ENCODE measurements at places on chromosomes 13 and 19. TPM values are rescaled to one million over a fixed set of nuclear protein-coding genes. Genes with fewer than 3 reads are reported as not detected.

DNA sequence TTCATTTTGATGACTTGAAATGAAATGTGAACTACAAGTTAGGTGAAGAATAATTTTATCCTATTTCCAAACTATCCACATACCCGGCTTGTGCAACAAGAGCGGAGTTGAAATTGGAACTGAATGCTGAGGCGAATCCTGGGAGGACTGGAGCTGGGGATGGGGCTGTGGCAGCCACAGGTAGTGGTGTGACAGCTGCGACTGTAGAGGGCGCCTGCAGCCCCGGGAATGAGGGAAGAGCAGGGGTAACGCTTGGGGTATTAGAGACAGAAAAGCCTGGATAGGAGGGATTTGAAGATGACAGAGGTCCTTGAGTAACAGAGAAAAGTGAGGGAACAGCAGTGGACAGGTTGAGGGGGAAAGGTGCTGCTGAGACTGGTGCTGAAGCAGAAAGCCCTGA, 22.0 kb upstream of the STOML3 start:
- H3K27me3 ChIP-seq = no peaks in the 10 kb centered on the region
- no peak overlapping the region for H3K4me3 ChIP-seq
- H3K36me3 ChIP-seq = peaks cover 26% of the 10 kb centered on the region
- DNase-seq = no peak

- H3K27me3 ChIP-seq = no peaks in the 10 kb centered on the region
- H3K27ac ChIP-seq = no peak overlapping the region
- no peak for DNase-seq
- no peaks in the 10 kb centered on the region for H3K36me3 ChIP-seq
Observed at GRCh38 chr13:81722456-81722855, 1381.5 kb upstream of the SPRY2 start.

GRCh38 chr13:79084802-79085424, 321.1 kb downstream of the RBM26 start:
- H3K27me3 ChIP-seq = no peaks in the 10 kb centered on the region
- H3K36me3 ChIP-seq = no peaks in the 10 kb centered on the region
- no peak overlapping the region for H3K27ac ChIP-seq
- no peaks in the 10 kb centered on the region for H3K4me1 ChIP-seq

- peaks cover 55% of the 10 kb centered on the region for H3K36me3 ChIP-seq
- no peaks in the 10 kb centered on the region for H3K4me1 ChIP-seq
- H3K27ac ChIP-seq = no peak overlapping the region
- DNase-seq = no peak
Observed at GRCh38 chr13:111304603-111305289, 15.7 kb upstream of the TEX29 start.

DNA sequence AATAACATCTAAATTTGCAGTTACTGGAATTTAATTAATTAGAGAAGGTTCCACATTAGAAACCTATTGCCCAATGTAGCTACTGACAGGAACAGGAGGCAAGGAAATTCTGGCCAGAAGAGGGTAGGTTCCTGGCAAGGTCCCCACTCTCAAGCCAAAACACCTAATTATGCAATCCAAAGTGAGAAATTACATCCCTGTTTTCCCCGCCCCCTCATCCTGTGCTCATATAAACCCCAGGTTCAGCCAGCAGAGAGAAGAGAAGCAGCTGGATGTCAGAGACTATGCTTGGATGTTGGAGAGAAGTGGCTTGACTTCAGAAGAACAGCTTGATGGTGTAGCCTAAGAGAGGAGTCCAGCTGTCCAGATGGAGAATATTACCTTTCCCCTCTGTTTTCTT, 951.3 kb upstream of the PRR20A start:
- no peak overlapping the region for H3K4me3 ChIP-seq
- no peaks in the 10 kb centered on the region for H3K27me3 ChIP-seq
- no peaks in the 10 kb centered on the region for H3K4me1 ChIP-seq
- peak; percentile 75 for DNase-seq

- no peak for DNase-seq
- no peaks in the 10 kb centered on the region for H3K36me3 ChIP-seq
- H3K27ac ChIP-seq = no peak overlapping the region
- no peaks in the 10 kb centered on the region for H3K4me1 ChIP-seq
- H3K4me3 ChIP-seq = no peak overlapping the region
Observed at GRCh38 chr13:105255472-105255871, 1280.0 kb downstream of the EFNB2 start.

DNA sequence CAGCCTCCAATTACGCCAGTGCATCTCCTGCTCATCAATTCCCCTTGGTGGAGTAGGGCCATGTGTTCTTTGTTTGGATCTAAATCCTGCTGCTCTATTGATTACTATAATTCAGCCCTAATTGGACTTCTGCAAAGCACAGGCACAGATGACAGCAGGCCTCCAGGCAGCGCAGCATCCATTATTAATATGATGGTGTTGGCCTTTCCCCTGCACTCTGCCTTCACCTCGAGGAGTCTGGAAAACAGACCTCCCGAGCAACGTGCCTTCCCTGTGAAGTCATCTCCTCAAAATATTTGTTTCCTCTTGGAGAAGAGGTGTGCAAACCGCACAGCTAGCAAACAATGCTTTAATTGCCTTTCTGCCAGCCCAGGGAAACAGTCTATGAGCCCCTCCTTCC, 92.5 kb downstream of the UQCRFS1 start:
- H3K4me3 ChIP-seq = no peak overlapping the region
- no peak for DNase-seq
- H3K27ac ChIP-seq = no peak overlapping the region
- H3K36me3 ChIP-seq = no peaks in the 10 kb centered on the region
- no peaks in the 10 kb centered on the region for H3K4me1 ChIP-seq
- no peaks in the 10 kb centered on the region for H3K27me3 ChIP-seq

GRCh38 chr13:107034236-107034872, 466.4 kb upstream of the ARGLU1 start:
- H3K4me1 ChIP-seq = no peaks in the 10 kb centered on the region
- no peak overlapping the region for H3K27ac ChIP-seq
- no peak for DNase-seq

- no peaks in the 10 kb centered on the region for H3K4me1 ChIP-seq
- H3K36me3 ChIP-seq = no peaks in the 10 kb centered on the region
- no peak overlapping the region for H3K27ac ChIP-seq
Observed at GRCh38 chr13:78820541-78820940, 161.6 kb upstream of the OBI1 start.

DNA sequence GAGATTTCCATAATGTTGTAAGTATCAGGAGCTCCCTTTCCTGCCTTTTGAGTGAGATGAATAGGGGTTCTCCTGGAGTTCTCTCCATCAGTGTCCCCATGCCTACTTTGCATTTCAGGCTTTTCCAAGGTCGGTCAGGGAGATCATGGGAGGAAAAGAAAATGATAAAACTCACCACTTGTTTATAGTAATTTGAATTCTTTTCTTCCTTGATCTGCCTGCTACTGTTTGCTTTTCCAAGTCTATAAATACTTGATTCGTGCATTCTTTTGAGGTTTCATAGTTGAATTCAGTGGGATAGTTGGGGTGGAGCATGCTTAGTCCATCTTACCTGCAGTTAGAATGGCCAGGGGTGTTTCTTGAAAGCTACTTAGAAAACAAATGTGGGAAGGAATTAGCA, 51.5 kb downstream of the PCCA start:
- no peaks in the 10 kb centered on the region for H3K36me3 ChIP-seq
- H3K27me3 ChIP-seq = no peaks in the 10 kb centered on the region
- no peak overlapping the region for H3K4me3 ChIP-seq
- DNase-seq = no peak
- H3K27ac ChIP-seq = no peak overlapping the region

DNA sequence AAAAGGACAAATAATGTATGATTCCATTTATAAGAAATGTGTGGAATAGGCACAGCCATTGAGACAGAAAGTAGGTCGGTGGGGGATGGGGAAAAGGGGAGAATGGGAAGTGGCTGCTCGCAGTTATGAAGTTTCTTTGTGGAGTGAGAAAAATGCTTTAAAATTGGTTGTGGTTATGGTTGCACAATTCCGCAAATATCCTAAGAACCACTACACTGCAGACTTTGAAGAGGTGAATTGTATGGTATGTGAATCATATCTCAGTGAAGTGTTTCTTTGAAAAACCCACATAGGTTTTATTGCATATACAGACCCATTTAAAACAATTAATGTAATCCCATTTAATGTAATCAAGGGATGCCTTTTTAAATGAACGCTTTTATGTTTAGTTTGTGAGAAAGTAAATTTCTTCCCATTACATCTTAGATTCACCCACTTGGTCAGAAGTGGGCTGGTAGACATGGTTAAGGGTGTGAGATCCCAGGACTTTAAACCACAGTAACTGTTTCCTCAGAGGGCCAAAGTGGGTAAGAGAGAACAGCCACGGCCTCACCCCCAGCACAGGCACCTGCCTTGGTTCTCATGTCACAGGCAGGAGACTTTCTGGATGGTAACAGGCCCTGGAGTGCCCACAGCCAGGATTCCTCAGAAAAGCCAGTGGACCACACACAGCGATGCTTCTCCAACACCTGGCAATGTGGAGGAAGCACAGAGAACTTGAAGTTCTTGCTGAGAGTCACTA, 119.3 kb upstream of the GJB6 start:
- no peaks in the 10 kb centered on the region for H3K36me3 ChIP-seq
- H3K27ac ChIP-seq = no peak overlapping the region
- no peak for DNase-seq
- no peaks in the 10 kb centered on the region for H3K27me3 ChIP-seq
- no peak overlapping the region for H3K4me3 ChIP-seq

DNA sequence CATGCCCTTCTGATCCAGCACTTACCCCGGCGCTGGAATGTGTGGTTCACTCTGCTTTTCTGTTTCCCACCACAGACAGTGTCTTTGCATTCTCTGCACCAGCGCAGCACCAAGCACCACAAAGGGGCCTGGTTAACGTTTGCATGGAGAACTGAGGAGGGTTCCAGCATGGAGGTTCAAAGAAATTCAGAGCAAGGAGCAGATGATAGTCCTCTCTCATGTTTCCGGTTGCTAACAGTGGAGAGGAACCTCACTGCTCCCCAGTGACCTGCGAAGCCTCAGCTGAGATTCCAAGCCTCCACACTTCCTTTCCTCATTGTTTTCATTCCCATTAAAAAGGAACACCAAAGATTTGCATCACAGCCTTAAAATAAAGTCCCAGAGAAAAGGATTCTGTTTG, 99.7 kb downstream of the STARD13 start:
- no peak overlapping the region for H3K4me3 ChIP-seq
- H3K27ac ChIP-seq = peak overlapping the region; percentile 66
- H3K4me1 ChIP-seq = peaks cover 94% of the 10 kb centered on the region
- DNase-seq = no peak
- no peaks in the 10 kb centered on the region for H3K27me3 ChIP-seq

DNA sequence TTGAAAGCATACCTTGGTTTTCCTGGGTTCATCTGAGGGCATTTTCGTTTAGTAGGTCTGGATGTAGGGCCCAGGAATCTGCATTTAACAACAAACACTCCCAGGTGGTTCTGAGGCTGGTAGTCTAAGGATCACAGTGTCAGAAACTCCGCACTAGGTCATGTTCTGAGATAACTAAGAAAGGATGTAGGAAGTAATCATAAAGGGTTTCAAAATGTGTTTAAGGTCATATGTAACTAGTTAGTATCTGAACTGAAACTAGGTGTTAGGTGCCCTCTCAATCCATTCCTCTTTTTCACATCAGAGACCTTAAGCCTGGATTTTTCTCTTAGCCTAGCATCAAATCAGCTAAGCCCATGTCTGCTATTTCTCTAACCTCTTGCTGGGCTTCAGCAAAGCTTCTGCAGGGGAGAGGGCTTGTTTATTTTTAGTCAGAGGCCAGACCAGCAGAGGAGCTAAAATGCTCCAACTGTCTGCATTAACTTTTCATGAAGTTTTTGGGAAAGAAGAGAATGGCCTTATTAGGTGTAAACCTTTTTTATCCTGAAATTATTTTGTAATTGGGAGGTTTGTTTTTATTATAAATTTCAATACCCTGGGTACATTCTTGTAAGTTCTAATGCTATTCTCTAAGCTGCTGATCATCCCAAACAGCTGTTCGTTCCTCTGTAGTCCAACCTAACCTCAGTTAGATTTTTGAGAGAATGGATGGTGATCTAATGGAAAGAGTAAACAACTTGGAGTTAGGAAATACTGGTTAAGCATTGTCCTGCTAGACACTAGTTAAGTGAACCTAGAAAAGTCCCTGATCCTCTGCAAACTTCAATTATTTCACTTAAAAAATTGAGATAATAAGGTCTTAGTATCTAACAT, 262.8 kb upstream of the RFC3 start:
- peaks cover 15% of the 10 kb centered on the region for H3K4me1 ChIP-seq
- no peaks in the 10 kb centered on the region for H3K36me3 ChIP-seq
- no peaks in the 10 kb centered on the region for H3K27me3 ChIP-seq
- DNase-seq = no peak
- H3K4me3 ChIP-seq = no peak overlapping the region
- peak overlapping the region; percentile 16 for H3K27ac ChIP-seq

GRCh38 chr13:46179491-46179908, 2.5 kb downstream of the LCP1 start:
- H3K4me3 ChIP-seq = no peak overlapping the region
- peak overlapping the region; percentile 44 for H3K27ac ChIP-seq
- H3K27me3 ChIP-seq = no peaks in the 10 kb centered on the region
- H3K4me1 ChIP-seq = no peaks in the 10 kb centered on the region
- H3K36me3 ChIP-seq = no peaks in the 10 kb centered on the region
- DNase-seq = no peak

DNA sequence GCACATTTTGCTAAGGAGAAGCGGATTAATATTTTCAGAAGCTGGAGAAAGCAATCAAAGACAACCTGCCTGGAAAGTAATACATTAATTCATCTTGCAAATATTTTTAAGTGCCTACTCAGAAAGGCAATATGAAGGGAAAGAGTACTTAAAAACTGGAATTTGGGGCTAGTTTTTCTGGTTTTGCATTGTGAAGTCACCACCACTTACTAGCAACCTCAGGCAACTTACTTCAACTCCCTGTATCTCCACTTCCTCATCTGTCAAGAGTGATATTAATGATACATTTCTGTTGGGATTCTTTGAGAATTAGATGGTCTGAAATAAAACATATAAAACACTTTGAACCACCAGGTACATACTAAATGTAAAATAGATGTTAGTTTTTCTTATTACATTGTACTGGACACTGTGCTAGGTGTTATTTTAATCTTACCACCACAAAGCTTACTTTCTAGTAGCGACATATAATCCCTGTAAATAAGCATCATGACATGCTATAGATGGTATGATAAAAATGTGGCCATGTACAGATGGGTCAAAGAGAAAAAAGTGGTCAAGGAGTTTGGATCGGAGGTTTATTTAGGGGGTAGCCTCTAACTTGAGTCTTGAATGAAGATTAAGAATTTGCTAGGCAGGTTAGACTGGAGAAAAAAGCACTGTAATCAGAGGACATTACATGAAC, 101.2 kb downstream of the SPRY2 start:
- no peaks in the 10 kb centered on the region for H3K27me3 ChIP-seq
- H3K4me3 ChIP-seq = no peak overlapping the region
- no peak overlapping the region for H3K27ac ChIP-seq
- no peak for DNase-seq
- H3K36me3 ChIP-seq = no peaks in the 10 kb centered on the region
- H3K4me1 ChIP-seq = peaks cover 4% of the 10 kb centered on the region

GRCh38 chr13:76285463-76285862, 600.7 kb downstream of the KCTD12 start:
- no peak for DNase-seq
- H3K4me1 ChIP-seq = no peaks in the 10 kb centered on the region
- no peak overlapping the region for H3K4me3 ChIP-seq
- H3K36me3 ChIP-seq = no peaks in the 10 kb centered on the region

- peak overlapping the region; percentile 73 for H3K27ac ChIP-seq
- H3K27me3 ChIP-seq = no peaks in the 10 kb centered on the region
- H3K4me1 ChIP-seq = peaks cover 21% of the 10 kb centered on the region
- H3K4me3 ChIP-seq = peak overlapping the region; percentile 70
- DNase-seq = no peak
- no peaks in the 10 kb centered on the region for H3K36me3 ChIP-seq
Observed at GRCh38 chr19:53157626-53158025, 1.2 kb downstream of the ZNF347 start.

Gene PRSS57
- total RNA-seq = not detected

Gene FAM124A
- total RNA-seq = 17.6 TPM

Gene ZNF837
- 1.4 TPM for total RNA-seq

Gene CLEC17A
- total RNA-seq = not detected

All from sigmoid colon (tissue), 7 donors.